MG63 (cell line): ENCODE measurements at places on chromosomes 12 and 14. TPM values are rescaled to one million over a fixed set of nuclear protein-coding genes. Genes with fewer than 3 reads are reported as not detected.

The ZNF839 gene
- total RNA-seq = 4.4 and 4.8 TPM in 2 replicates

The MSI1 gene
- not detected in 2 replicates for total RNA-seq

- no peak for DNase-seq
Measured at GRCh38 chr12:29425722-29426121, 44.8 kb upstream of the ERGIC2 start.

- no peak for DNase-seq
Measured at GRCh38 chr14:81315341-81315740, 84.8 kb downstream of the STON2 start.
